B cell (primary cell): ENCODE measurements at places on chromosomes 13 and 19. TPM values are rescaled to one million over a fixed set of nuclear protein-coding genes. Genes with fewer than 3 reads are reported as not detected.

Gene MATK
- polyA plus RNA-seq: 8.2 and 9.5 TPM in 2 replicates

Gene SIX5
- polyA plus RNA-seq: 1.4 and 1.5 TPM in 2 replicates

Gene TLE6
- polyA plus RNA-seq: 3.0 and 6.4 TPM in 2 replicates

Gene ZBTB45
- 11.4 and 12.6 TPM in 2 replicates for polyA plus RNA-seq

Gene GSX1
- not detected in 2 replicates for polyA plus RNA-seq

Gene ZNF835
- polyA plus RNA-seq: 2.1 and 4.3 TPM in 2 replicates

Gene OLFM2
- 0.15 TPM in 1 of 2 replicates, not detected in the other for polyA plus RNA-seq

GRCh38 chr13:101258071-101258470 is 158.2 kb downstream of the NALCN start:
- no peak for DNase-seq

GRCh38 chr13:20401531-20401930 is 124.1 kb downstream of the CRYL1 start:
- DNase-seq: no peak

DNA sequence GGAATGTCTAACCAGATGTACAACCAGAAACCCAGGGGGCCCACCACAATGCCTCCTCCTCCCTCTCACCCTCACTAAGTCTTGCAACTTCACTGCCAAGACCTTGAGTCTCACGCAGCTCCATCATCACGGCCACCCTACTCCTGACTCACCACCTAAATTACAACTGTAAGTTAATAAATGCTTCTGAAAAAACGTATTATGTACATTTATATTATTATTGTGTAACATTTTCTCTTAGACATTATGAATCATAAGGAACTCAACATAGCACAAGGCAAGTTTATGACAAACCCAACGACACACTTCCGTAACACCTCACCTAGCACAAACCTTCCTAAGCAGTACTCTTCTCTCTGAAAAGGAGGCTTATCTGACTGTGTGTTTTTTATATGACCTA is 20.7 kb downstream of the MIPEP start:
- DNase-seq: no peak

DNA sequence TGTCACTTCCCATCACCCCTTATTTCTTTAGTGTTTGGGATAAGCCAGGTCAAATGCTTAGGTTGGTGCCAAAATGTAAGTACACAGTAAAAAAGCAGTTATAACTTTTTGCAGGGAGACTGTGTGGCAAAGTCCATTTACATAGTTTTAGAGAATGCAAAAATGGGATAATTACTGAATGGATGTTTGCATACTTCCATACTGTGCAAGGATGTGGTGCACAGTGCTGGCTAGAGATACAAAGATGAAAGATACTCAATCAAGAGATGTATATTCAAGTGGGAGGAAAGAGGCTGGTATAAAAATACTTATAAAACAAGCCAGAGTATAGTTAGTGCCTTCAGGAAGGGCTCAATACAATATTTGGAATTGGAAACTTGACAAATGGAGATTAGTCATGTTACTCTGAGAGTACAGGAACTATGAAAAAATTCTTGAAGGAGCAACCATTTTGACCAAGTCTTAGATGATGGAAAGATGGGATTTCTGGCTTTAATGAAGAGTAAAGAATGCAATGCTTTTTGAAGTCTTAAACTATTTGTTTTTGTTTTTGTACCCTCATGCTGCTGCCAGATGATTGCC is 8.0 kb downstream of the PDS5B start:
- DNase-seq: no peak

GRCh38 chr19:55678121-55678671 is 3.2 kb downstream of the EPN1 start:
- DNase-seq: peak; percentile 93

- DNase-seq: no peak
Observed at GRCh38 chr13:109673477-109673876, 112.9 kb downstream of the IRS2 start.

DNA sequence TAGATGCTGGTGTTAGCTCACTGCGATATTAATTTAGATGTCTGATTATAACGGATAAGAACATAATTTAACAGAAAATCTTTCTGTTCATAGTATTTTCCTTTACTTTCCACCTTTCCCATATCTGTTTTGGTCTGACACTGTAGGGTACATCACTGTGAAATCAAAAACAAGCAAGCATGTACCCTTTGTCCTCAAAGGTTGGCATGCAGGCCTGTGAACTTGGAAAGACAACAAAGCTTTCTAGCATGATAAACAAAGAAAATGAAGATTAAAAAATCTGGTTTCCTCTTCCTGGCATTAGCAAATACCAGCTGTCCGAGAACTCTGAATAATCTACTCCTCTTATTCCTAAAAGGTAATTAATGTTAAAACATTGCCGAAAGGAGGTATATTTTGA is 31.6 kb downstream of the THSD1 start:
- DNase-seq: no peak

DNA sequence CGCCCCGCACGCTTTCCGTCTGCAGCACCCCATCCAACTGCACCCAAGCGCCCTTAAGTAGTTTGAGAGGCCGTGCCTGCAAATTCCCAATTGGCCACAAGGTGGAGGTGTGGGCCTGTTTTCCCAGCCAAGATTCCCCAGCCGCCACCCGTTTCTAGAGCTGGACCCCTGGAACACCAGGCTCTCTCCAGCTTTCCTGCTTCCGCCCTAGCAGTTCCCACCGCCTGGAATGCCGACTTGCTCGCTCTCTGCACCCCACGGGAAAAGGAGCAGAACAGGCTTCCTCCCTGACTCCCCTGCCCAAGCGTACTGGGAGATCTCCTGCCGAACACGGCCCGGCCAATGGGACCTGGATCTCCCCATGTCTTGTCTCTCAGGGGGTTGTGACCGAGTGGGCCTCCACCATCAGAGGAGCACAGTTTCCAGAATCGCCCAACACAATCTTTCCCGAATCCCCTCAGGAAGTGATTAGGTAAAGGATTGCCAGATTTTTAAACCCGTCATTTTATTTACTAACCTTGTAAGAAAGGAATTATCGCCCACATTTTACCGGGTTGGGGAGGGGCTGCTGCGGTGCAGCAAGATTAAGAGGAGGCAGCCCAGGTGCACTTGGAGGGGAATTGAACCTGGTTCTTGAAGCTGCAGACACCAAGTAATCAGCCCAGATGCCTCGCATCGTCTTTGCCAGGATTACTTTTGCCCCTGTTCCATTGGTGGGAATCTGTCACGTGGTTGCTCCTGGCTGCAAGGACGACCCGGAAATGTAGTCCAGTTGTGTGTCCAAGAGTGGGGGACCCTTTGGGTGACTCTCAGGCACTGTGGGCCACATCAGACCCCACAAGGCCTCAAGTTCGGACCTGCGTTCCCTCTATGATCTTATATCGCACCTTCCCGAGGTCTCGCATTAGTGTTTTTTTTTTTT is 3.5 kb upstream of the NAPSA start:
- DNase-seq: peak; percentile 88
